Fibroblast of skin of scalp (primary cell): ENCODE measurements at places on chromosomes 2 and 18.

DNA sequence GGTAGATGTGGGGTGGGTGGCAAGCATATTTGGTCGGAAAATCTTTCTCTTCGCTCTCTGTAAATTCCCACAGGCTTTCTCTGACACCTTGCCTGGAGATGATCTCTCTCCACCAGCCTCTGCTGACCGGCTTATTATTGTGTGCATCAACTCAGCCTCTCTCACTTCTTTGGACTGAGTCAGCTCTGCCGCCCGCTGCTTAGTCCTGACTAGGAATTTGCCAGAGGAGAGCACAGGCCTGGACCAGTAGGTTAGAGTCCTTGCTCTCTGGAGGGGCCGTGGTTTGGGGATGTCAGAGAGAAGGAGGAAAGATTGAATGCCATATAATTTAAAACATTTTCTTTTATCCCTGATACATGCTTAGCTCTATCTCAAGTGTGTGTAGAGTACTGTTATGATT is 242.6 kb upstream of the THSD7B start:
- DNase-seq: no peak

GRCh38 chr2:190382851-190383250 is 25.3 kb upstream of the MFSD6 start:
- peak; percentile 24 for DNase-seq

GRCh38 chr2:239240414-239240881 is 160.4 kb downstream of the HDAC4 start:
- no peak for DNase-seq

DNA sequence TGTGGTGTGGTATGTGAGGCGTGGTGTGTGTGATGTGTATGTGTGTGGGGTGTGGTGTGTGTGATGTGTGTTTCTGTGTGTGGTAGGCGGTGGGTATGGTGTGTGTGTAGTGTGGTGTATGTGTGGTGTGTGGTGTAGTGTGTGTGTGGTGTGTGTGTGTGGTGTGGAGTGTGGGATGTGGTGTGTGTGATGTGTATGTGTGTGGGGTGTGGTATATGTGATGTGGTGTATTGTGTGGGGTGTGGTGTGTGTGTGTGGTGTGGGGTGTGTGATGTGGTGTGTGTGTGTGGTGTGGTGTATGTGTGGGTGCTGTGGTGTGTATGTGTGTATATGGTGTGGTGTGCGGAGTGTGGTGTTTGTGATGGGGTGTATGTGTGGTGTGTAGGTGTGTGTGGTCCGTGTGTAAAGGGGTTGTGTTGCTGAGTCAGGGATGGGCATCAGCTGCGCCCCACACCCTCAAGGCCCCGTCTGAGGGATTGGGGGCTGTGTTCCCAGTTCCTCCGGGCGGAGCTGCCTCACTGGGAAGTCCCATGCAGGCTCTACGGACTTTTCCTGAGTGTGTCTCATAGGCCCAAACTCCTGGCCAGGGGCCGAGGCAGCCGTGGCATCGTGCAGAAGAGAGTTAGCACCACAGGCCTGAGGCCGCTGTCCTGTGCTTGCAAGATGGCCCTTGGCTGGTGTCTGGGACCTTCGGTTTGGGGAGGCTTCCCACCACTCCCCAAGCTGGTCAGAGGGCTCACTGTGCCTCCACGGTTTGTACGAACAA is 18.2 kb upstream of the ARL4C start:
- DNase-seq: no peak

- peak; percentile 6 for DNase-seq
Measured at GRCh38 chr18:2513616-2514015, 57.7 kb downstream of the METTL4 start.

DNA sequence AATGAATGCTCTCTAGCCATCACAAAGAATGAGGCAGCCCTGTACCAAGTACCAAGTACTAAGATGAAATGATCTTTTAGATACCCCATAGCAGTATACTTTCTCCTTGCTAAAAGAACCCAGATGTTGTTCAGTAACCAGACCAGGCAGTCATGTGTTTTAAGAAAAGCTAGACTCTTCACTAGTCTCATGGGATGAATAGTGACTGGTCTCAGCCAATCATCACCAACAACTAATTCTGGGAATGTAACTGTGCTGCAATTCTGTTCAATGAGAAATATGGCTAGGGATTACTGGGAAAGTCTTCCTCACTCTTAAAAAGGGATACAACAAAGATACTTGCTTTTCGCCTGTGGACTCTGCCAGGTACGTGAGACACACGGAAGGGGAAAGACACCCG is 29.5 kb downstream of the MBOAT2 start:
- peak; percentile 28 for DNase-seq

- peak; percentile 66 for DNase-seq
Measured at GRCh38 chr2:101617188-101617587, 80.3 kb upstream of the MAP4K4 start.

GRCh38 chr2:190121305-190121704 is 58.8 kb upstream of the MSTN start:
- DNase-seq: no peak

DNA sequence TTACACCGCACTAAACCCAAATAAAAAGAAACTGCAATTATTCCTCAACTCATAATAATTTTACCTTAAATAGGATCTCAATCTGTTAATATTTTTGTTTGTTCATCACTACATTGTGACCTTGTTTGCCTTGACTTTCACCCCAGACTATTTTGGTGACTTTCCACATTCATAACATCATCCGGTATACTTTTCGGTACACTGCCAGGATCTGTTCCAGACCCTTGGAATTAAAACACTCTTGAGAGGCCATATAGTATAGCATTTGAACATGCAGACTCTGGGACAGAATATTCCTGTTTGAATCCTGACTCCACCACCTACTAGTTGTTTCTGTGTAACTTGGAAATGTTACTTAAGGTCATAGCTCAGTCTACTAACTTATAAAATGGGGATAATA is 577.4 kb downstream of the METTL4 start:
- DNase-seq: no peak

DNA sequence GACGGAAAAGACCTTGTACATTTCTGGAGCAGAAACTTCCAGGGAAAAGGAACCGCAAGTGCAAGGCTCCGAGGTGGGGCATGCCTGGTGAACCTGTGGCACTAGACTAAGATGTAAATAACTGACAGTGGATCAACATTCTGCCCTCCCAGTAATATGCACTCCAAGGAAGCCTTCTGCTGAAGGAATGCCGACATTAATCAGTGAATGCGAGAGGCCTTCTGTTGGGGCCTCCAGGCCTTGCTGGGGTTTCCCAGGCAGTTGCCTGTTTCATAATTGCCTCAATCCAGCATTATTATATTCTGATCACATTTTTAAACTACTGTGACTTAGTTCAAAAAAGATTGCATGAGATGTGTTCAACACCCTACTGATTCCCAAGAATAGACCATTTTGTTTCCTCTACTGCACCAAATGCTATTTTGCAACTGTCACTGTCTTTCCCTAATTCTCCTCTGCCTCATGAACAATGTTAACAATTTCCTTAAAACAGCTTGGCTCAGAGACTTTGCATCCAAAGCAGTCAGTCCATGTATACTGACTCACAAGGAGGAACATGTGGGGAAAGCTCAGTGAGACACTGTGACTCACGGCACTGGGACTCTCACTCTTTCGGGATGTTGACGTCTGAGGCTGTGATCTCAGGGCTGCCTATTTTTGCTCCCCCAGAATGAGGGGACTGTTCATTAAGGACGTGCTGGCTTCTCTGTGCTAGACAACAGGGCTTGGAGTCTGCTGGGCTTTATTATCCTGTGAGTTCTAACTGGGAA is 10.5 kb upstream of the DSG2 start:
- DNase-seq: peak; percentile 68

- DNase-seq: no peak
Measured at GRCh38 chr2:174623106-174623637, 25.6 kb upstream of the WIPF1 start.

- DNase-seq: peak; percentile 36
Measured at GRCh38 chr2:100124761-100125160, 17.6 kb downstream of the AFF3 start.

DNA sequence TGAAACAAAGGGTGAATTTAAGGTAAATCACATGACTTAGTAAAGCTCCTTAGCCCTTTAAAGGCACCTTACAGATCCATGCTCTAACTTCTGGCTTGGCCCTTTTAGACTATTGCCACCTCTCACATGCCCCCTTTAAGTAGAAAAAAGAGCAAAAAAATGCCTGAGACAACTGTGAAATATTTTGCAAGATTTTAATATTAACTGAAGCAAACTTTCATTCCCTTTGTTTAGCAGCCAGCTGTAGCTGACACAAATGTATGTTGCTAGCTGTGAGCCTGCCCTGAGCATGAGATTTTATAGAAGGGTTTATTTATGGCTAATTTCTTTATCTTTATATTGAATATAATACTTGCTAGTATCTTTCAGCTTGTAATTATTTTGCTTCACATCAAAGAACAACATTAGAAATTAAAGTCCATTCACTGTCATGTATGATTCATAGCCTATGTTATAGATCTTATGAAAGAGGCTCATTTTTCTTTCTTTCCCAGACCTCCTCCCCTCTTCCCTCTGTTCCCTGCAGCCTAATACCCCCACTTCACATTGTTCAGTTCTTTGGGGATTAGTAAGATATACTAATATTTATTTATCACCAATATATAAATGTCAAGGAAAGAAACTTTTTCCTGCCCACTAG is 637.2 kb upstream of the ZEB2 start:
- DNase-seq: peak; percentile 6

GRCh38 chr18:9022397-9023155 is 79.9 kb upstream of the NDUFV2 start:
- no peak for DNase-seq

GRCh38 chr2:182715892-182716649 is at the start of gene DNAJC10:
TSS of gene DNAJC10 (plus strand) at chr2:182716257. CDS start at chr2:182718087, 1,830 bp downstream.
- peak; percentile 93 for DNase-seq
